ENCODE measurements at places on chromosomes 3 and 15.

GRCh38 chr3:150074277-150074676, 103.6 kb upstream of the PFN2 start:
- no peak for DNase-seq

DNA sequence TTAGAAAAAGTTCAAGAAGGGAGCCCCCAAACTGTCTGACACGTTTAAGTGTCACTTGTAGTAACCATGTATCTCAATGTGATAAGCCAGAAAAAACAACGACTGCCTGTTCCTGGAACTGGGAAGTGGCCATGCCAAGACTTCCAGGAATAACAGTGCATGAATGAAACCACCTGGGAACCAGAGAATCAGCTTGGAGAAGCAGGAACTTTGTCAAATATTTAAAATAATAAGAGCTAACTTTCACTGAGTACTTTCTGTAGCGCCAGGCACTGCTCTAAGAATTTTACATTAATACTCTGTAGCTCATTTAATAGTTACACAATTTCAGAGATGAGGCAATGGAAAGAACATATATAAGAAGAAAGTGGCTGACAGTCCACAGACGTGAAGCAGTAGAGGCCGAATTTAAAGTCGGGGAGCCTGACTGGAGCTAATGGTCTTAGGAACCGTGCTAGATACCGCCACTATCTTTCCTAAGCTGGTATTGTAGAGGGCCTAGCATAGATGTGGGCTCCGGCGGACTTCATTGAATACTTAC, 876 bp downstream of the PLSCR1 start:
- DNase-seq: peak; percentile 23

DNA sequence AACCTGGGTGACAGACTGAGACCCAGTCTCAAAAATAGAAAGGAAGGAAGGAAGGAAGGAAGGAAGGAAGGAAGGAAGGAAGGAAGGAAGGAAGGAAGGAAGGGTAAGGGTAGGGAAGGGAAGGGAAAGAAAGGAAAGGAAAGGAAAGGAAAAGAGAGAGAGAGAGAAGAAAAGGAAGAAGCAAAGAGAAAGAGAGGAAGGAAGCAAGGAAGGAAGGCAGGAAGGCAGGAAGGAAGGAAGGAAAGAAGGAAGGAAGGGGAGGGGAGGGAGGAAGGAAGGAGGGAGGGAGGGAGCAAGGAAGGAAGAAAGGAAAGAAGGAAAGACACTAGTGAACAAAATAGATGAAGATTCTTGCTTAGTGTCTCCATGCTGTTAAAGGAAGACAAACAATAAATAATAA, 129.1 kb downstream of the SHQ1 start:
- DNase-seq: no peak

DNA sequence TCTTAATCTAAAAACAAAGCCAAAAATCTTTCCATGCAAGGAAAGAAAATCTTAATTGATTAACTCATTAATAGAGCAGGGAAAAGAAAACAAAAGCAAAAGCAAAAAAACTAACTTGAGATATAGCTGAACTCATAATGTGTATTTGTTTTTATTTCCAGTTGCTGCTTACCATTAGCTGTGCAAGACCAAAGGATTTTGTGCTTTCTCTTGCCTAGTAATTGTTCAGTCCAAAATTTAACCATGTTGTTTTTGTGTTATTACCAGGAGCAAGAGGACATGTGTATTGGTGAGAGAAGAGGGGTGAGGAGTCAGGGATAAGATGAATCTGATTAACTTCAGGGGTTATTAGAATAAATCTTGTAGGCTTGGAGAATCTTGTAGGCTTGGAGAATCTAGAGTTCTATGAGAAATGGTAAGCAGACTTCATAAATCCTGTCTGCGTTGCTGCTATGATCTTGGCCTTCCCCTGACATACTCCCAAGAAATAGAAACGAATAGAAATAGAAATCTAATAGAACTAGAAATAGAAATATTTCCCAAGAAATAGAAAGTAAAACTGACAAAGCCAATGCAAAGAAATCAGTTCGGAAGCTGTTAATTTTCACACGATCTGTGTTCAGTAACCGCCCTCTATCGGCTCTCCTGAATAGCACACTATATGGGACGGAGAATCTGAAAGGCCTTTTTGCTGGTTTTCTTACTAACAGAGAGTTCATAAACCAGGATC, 72.6 kb upstream of the TNFSF10 start:
- DNase-seq: peak; percentile 75

DNA sequence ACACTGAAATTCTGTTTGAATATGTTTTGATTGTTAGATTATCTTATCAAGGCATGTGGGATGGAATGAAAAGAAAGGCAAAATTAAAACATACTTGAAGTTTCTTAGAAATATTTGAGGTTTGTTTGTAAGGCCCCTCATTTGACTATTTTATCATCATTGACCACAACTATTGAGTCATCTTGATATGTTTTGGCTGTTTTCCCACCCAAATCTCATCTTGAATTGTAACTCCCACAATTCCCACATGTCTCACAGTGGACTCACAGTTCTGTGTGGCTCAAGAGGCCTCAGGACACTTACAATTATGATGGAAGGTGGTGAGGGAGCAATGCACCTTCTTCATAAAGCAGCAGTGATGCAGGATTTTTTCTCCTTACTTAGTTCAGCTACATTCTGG, 917.1 kb downstream of the PLOD2 start:
- DNase-seq: no peak

- no peak for DNase-seq
Measured at GRCh38 chr3:123141276-123141675, 60.5 kb upstream of the SEC22A start.

GRCh38 chr3:31695280-31696008, 162.7 kb downstream of the STT3B start:
- peak; percentile 10 for DNase-seq

GRCh38 chr3:42853056-42853455, 22.6 kb downstream of the CYP8B1 start:
- DNase-seq: no peak

DNA sequence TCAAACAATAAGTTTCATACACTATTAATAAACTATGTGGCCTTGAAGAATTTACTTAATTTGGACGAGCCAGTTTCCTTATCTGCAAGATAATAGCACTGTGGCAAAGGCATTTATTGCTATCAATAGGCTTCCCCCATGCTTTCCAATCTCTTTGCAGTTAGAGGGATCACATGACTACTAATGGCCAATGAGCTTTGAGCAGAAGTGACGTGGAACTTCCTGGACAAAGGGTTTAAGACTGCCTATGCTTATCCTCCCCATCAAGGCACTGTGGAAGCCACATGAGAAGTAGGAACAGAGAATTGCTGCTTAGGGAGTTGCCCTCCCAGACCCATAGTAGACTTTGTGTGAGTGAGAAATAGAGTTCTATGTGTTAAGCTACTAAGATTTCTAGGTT, 16.7 kb upstream of the ZMAT3 start:
- DNase-seq: no peak

- peak; percentile 37 for DNase-seq
Measured at GRCh38 chr15:35519541-35520149, 26.3 kb downstream of the DPH6 start.

- DNase-seq: no peak
Measured at GRCh38 chr3:147422196-147422595, 13.0 kb downstream of the ZIC1 start.

- DNase-seq: no peak
Measured at GRCh38 chr15:57500979-57501576, 90.6 kb upstream of the MYZAP start.

DNA sequence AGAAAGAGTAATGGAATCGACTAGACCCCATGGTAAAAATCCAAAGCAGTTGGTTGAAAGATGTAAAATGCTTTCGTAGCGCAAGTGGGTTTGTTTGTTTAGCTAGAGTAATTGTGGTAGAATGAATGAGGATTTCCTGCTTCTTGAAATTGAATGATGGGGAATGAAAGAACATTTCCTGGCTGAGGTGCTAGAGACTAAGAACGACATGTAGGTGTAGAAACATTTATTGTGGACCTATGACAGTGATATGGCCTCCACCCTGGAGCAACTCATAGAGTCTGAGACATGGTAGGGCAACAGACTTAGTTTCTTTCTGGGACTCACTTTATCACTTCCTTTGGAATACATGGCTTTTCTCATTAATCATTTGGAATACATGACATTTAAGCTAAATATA, 467.6 kb upstream of the CFAP20DC start:
- no peak for DNase-seq

- DNase-seq: no peak
Measured at GRCh38 chr3:59320080-59320479, 270.3 kb upstream of the CFAP20DC start.

- DNase-seq: no peak
Measured at GRCh38 chr3:121821421-121822199, 13.2 kb downstream of the IQCB1 start.

DNA sequence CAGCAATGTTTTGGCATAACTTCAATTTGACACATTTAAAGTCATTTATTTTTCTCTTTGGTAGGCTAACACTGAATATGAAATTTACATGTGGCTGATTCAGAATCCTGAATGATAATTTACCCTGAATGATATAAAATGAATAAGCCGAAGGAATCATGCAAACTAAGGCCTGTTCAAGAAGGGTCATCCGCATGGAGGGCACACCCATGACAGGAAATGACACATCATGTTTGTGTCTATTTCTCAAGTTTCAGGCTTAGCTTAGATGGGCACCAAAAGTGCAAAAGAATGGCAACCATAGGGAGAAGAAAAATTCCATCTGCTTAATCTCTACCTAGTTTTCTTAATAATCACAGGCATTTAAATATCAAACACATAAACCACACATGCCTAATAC, 141.5 kb downstream of the DUT start:
- DNase-seq: no peak

GRCh38 chr15:69606144-69606543, 153.5 kb downstream of the RPLP1 start:
- no peak for DNase-seq

DNA sequence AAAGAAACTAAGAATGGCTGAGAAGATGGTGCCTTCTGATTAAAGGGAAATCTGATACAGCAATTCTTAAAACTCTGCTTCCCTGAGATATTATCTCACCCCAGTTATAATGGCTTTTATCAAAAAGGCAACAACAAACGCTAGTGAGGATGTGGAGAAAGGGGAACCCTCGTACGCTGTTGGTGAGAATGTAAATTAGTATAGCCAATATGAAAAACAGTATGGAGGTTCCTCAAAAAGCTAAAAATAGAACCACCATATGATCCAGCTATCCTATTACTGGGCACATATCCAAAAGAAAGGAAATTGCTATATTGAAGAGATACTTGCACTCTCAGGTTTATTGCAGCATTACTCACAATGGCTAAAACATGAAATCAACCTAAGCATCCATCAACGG, 65.1 kb downstream of the GOLIM4 start:
- DNase-seq: no peak

GRCh38 chr15:31016446-31016915, 25.1 kb upstream of the MTMR10 start:
- no peak for DNase-seq

DNA sequence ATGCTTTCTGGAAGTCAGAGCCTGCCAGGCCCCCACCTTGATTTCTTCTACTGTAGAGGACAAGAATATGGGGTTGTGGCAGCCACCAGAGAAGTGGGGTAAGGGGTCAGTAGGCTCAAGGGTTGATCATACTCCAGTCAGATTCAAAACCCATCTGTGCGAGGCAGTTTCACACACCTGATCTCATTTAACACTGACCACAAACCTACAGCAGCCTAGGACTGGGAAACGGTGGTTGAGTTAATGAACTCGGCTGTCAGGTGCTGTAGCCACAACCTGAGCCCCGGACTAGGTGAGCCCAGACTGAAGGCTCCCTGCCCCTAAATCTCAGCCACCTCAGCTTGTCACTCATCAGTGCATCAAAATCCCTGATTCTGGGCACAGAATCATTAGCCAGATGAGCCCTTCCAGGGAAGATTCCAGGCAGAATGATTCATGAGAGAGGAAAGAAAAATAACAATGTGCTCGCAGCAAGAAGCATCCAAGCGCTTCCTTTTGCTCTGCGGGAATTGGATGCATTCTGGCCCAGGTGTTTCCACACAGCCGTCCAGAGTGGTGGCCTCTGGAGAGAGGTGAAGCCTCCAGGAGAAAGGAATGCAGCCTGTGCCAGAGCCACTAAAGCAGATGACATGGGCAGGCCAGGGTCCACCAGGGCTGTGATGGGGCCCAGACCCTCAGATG, 102.1 kb downstream of the SRGAP3 start:
- no peak for DNase-seq

DNA sequence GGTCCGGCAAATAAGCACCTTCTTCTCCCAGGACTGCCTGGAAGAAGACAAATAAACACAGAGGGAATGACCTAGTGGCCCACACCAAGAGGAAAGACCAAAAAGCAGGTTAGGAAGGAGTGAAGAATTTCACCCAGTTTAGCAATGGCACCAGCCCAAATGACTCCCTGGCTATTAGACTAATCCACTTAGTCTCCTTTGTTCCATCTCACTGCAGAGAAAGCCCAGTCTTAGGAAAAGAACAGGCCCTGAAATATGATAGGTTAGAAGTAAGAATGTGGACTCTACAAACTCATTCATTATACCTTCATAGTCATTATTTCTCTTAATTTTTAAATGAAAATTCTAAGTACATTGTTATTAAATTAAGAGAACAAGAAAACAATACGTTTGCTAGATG, 23.2 kb downstream of the SERPINI2 start:
- DNase-seq: no peak

DNA sequence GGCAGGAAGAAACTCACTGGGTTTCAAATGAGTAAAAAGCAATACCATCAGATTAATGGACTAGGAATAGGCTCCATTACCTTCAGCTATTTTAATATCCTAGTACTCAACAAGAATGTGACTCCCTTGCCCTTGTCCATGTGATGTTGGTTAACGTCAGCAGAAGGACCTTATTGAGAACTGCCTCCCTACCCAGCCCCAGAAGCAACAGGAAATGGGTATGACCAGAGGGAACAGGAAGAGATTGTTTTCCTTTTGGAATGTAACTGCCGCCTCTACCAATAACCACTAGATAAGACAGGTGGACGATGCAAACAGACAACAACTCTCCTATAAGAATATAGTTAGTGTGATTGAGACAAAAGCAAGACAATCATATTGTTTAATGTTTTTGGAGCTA, 10.4 kb upstream of the MME start:
- DNase-seq: no peak

- no peak for DNase-seq
Measured at GRCh38 chr15:66849746-66850077, 147.7 kb downstream of the SMAD6 start.

GRCh38 chr15:87871258-87871681, 385.3 kb downstream of the NTRK3 start:
- no peak for DNase-seq

GRCh38 chr15:99439524-99439835, 126.3 kb upstream of the MEF2A start:
- DNase-seq: no peak

DNA sequence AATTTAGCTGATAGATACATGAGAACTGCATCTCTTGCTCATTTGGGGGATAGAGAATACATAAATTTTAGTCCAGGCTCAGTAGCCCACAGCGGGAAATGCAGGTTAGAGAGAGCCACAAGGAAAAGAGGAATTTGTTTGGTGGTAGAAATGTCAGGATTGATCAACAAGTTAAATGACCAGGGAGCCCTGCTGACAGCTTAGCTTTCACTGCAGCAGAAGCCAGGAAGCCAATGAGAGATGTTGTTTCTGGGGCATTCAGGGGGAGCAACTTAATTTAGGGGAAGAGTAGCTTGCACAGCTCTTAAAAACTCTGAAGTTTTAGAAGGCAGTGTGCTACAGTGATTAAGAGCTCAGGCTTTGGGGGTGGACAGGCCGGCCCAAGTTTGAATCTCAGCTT, 22.7 kb downstream of the ARHGEF26 start:
- no peak for DNase-seq

- no peak for DNase-seq
Measured at GRCh38 chr15:67510597-67511190, 10.2 kb upstream of the C15orf61 start.
